ENCODE measurements at places on chromosomes 11 and 22.
A peak's percentile ranks its signal among the peaks of the same experiment; 100 is the strongest.

GRCh38 chr11:119384332-119384731 lies 2.8 kb upstream of the USP2 start:
- no peak for DNase-seq

DNA sequence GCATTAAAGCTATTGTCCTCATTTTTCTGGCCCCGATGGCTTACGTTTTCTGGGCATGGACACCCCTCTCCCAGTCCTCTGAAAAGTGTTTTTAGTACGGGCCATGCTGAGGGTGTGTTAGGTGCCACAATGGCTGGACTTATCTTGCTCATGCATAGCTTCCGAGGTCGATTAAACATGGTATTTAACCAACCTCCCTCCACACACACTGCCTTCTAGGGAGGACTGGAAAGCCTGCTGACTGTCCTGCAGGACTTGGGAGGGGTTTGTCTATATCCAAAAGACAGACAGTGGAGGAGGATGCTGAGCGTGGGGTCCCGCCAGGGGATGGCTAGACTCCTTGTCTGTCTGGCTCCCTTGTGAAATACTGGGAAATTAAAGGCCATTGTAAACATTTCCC lies 95.3 kb downstream of the FBXO7 start:
- no peak for DNase-seq

DNA sequence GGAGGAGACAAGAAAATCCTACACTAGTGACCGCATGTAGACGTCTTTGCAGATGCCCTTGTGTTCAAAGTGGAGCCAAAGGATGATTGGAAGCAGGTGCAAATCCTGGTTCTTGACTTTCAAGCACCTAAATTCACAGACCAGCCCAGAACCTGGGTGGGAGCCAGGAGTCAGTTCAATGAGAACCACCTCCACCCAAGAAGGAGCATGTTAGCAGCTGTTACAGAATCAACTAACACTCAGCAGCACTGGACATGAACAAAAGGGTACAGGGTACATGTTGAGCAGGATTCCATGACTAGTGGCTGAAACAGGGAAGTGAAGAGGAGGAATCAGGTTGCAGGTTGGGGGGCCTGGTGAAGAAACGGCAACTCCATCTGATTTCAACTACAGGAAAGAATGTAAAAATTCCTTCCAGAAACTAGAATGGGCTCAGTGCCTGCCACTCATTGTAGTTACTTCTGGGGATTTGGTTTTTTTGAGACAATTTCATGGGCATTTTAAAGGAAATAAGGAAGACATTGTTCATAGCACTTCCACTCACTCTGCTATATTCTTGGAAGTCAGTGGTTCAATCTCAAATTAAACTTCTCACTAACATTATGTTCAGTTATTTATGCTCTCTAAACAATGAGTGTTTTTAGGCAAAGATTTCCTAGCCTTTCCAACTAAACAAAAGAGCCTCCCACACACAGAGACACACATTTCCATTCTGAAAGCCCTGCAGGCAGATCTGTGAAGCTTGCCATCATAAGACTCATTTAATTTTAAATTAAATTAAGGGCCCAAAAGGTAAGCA lies 173.3 kb downstream of the CADM1 start:
- peak; percentile 71 for DNase-seq

DNA sequence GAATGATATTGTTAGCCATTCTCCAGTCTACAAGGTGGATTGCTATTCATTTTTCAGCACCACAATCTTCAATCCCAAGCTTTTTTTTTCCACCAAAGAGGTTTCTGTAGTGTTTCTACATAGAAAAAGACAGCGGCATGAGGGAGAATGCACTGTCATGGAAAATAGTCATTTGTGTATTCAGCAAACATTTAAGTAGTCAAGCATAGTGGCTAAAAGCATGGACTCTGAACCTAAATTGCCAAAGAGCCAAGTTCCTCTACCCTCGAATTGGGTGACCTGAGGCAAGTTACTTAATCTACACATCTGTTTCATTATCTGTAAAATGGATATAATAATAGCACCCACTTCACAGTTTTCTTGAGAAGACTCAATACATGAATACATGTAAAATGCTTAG lies 14.2 kb downstream of the GAS2 start:
- DNase-seq, result no peak

GRCh38 chr11:71542879-71543777 lies 5.1 kb upstream of the KRTAP5-9 start:
- DNase-seq, result no peak

DNA sequence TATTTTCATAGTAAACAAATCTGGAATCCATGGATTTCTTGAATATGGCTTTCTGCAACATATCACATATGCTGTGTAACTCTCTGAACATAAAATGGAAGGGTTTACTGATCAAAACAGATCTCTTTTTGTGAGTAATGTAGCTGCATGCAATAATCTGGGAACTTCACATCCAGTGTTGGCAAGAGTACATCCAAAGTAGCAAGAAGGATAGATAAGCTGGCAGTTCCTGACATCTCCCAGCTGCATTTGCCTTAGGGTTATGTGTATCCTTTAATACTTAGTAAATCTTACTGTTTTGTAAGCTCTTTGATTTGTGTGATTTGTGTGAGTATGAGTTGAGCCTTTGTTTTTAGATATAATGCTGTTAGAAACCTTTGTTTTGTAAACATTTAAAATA lies 280.4 kb upstream of the CNTN5 start:
- no peak for DNase-seq

DNA sequence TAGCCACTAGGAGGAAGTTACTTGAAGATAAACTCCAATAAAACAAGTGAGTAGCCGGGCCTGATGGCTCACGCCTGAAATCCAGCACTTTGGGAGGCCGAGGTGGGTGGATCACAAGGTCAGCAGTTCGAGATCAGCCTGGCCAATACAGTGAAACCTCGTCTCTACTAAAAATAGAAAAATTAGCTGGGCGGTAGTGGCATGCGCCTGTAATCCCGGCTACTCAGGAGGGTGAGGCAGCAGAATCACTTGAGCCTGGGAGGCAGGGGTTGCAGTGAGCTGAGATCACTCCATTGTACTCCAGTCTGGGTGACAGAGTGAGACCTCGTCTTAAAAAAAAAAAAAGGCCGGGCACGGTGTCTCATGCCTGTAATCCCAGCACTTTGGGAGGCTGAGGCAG lies 34.0 kb upstream of the CLPB start:
- no peak for DNase-seq

DNA sequence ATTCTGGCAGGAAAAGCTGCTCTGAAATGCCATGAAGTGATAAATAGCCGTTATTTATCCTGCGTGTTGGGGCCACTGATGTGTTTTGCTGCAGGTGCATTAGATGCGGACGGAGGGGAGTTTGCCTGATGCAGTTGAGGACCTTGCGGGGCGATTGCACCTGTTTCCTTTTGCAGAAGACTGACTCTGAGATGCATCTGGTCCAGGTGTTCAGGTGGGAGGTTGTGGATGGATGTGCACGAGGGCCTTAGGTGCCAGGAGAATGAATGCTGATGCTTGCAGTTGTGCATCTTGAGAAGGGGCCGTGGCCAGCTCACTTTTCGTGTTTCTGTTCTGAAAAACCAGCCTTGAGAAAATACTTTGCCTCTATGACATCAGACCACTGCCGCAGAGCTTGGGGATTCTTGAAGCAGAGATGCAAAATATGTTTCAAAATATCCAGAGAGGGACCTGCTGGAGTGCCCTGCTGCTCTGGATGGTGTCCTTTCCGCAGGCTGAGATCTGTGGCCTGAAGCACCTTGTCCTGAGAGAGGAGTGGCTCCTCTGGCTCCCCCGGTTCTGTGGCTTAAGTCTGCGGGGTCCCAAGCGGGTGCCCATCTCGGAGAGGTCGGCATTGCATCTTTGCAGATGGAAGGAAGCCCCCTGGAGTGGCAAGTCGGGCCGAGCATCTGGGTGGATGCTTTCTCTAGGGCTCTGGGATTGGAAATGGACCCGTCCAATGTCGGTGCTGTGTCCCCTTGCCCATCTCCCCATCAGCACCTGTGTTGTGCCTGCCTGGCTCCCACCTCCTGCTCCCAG lies 1031.1 kb downstream of the TBC1D22A start:
- DNase-seq, result no peak

- DNase-seq, result no peak
Measured at GRCh38 chr11:1317432-1317831, 8.0 kb upstream of the TOLLIP start.

GRCh38 chr22:24553597-24554312 lies 1.2 kb downstream of the GUCD1 start:
- no peak for DNase-seq

- DNase-seq, result peak; percentile 15
Measured at GRCh38 chr11:92136797-92137196, 87.8 kb upstream of the FAT3 start.

- no peak for DNase-seq
Measured at GRCh38 chr11:19800162-19800561, 87.5 kb downstream of the NAV2 start.

DNA sequence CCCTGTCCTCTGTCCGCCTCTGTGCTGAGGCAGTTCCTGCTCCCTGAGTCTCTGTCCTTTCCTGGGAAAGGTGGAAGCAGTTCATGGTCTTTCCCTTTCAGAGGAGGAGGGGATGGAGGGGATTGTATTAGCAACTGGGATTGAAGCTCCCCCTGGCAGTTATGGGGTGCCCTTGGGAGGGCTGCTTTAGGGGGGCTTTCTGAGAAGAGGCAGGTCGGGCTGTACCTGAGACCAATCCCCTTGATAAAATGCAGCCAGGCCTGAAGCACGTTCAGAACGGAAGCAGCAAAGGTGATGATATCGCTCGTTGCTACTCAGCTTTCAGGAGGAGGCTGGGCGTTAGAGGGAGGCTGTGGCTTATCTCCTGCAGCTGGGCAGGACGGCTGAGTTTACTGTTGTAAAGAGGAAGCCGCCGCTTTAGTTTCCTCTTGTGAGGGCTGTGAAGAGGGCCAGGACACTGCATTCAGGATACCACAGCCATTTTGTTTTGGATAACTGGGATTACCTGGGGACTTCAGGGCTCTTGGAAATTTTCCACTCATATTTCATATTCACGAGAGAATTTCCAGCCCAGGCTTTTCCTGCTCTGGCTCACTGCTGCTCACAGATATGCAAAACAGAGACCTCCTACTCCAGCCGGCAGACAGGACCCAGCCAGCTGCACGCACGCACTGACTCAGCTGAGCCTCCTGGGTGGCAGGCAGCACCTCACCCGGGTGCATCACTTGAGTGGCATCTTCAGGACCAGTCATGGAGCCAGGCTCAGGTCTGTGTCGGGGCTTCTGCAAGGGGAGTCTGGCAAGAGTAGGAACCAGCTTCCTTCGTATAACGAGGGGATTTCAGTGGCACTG lies 798 bp downstream of the AMPD3 start:
- DNase-seq, result peak; percentile 66

DNA sequence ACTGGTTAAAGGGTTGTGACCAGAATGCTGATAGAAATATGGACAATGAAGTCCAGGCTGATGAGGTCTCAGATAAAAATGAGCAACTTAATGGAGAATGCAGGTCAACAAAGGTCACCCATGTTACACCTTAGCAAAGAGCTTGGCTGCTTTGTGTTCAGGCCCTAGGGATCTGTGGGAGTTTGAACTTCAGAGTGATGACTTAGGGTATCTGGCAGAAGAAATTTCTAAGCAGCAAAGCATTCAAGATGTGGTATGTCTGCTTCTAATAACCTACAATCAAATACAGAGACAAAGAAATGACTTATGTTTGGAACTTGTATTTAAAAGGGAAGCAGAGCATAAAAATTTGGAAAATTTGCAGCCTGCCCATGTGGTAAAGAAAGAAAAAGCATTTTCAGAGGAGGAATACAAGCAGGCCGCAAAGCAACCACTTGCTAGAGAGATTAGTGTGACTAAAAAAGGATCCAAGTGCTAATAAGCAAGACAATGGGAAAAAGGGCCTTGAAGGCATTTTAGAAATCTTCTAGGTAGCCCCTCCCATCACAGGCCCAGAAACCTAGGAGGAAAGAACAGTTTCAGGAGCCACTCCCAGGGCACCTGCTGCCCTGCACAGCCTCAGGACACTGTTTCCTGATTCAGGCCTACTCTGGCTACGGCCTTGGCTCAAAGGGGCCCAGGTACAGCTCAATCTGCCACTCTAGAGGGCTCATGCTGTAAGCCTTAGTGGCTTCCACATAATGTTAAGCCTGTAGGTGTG lies 41.3 kb downstream of the TNKS1BP1 start:
- DNase-seq, result no peak

- no peak for DNase-seq
Measured at GRCh38 chr11:27075192-27075591, 34.6 kb downstream of the BBOX1 start.

DNA sequence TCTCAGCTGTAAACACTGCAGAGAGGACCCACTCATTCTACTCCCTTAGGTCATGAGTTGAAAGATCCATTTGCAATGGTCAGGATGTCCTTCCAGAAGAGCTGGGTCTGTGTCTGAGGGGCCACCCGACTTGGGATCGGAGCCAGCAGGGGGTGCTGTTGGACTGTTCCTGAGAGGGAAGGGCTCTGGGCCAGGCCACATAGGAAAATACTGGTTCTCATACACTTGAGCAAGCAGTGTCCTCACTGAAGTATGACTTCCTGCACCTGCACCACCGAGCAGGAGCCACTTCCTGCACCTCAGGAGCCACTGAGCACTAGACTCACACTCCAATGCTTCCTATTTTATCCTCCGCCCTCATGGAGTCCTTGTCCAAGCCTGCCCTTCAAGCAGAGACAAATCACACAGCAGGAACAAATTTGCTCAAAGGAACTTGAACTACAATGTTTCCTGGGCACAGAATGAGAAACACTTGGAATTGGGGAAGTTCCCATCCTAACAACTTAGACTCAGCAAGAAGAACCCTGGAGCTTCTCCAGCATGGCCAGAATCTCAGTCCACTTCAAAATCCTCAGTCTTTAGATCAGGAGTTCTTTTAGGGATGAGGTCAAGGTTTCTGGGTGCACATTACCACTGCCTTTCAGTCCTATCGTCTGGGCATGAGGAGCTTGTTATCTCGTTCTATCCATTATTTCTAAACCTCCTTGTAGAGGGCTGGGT lies 36.6 kb upstream of the VPREB1 start:
- peak; percentile 78 for DNase-seq

DNA sequence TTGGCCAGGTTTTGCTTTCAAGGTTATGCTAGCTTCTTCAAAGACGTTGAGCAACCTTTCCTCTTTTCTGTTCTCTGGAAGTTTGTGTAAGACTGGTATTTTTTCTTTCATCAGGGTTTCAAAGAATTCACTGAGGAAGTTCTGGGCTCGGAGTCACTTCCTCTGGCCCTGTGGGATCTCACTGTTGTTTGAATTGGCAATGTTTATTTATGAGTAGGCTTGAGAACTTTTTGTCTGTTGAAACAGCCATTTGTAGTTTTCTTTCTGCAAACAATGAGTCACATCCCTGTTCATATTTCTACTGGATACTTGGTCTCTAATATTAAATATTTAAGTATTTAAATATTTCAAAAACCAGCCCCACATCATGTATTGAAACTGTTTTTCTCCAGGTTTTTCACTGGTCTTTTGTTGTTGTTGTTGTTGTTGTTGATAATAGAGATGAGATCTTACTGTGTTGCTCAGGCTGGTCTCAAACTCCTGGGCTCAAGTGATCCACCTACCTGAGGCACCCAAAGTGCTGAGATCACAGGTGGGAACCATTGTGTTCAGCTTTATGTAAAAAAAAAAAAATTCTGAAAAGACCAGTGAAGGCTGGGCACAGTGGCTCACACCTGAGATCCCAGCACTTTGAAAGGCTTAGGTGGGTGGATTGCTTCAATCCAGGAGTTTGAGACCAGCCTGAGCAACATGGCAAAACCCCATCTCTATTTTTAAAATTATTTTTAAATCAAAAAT lies 26.9 kb downstream of the SUSD2 start:
- no peak for DNase-seq

Data from NCI-H2029 treated with DMSO at 0.1 percent for 48 hours (cell line).